CD4-positive, CD25-positive, alpha-beta regulatory T cell (primary cell): ENCODE measurements at places on chromosomes 6 and 20. TPM values are rescaled to one million over a fixed set of nuclear protein-coding genes. Genes with fewer than 3 reads are reported as not detected.

DNA sequence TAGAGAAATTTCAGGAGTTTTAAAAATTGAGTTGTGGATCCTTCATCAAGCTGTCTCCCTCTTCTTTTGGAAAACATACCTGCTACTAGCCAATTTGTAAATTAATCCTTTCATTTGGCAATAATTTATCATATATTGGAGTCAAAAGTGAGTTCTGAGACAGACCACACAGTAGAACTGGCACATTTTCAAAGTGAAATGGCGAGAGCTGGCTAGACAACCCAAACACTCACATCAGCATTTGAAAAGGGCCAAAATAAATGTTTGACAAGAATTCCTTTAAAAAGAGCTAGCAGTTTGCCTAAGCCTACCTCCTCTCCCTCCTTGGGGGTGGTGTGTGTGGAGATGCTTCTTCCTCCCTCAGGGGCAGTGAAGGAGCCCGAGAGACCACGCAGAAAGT is 47.9 kb upstream of the KCNK16 start:
- DNase-seq, result no peak
- H3K27ac ChIP-seq, result no peak overlapping the region

DNA sequence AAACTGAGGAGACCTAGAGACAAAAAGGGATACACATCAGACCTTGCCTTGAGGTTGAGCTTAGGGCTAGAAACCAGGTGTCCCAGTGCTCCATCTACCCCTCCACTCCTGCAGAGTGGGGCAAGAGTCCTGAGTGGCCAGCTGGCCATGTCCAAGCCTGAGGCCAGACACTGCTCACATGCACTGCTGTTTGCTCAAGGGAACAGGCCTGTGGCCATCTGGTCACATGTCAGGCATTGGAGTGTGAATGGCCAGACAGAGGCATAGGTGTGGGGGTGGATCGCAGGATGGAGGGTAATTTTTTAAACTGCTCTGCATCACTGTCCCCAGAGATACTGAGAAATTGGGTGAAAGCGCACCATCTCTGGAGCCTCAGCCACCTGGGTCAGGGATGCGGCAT is 30.5 kb downstream of the MAFB start:
- H3K27ac ChIP-seq, result no peak overlapping the region
- no peaks in the 10 kb centered on the region for H3K27me3 ChIP-seq
- H3K36me3 ChIP-seq, result no peaks in the 10 kb centered on the region
- no peak overlapping the region for H3K4me3 ChIP-seq
- H3K4me1 ChIP-seq, result no peaks in the 10 kb centered on the region

NRSN1 gene
- not detected for total RNA-seq

EEF1E1 gene
- total RNA-seq, result 13.1 TPM

OTOR gene
- not detected for total RNA-seq

SFTA2 gene
- total RNA-seq, result not detected

- no peak for DNase-seq
- H3K4me1 ChIP-seq, result no peaks in the 10 kb centered on the region
- H3K4me3 ChIP-seq, result no peak overlapping the region
- no peaks in the 10 kb centered on the region for H3K36me3 ChIP-seq
- no peak overlapping the region for H3K27ac ChIP-seq
Measured at GRCh38 chr6:121897337-121897760, 461.9 kb downstream of the GJA1 start.

- H3K4me3 ChIP-seq, result no peak overlapping the region
- H3K36me3 ChIP-seq, result no peaks in the 10 kb centered on the region
- H3K4me1 ChIP-seq, result no peaks in the 10 kb centered on the region
- H3K27ac ChIP-seq, result no peak overlapping the region
- no peaks in the 10 kb centered on the region for H3K27me3 ChIP-seq
Measured at GRCh38 chr6:132020138-132020581, 69.0 kb upstream of the CCN2 start.

GMDS gene
- total RNA-seq, result 19.8 TPM

DNA sequence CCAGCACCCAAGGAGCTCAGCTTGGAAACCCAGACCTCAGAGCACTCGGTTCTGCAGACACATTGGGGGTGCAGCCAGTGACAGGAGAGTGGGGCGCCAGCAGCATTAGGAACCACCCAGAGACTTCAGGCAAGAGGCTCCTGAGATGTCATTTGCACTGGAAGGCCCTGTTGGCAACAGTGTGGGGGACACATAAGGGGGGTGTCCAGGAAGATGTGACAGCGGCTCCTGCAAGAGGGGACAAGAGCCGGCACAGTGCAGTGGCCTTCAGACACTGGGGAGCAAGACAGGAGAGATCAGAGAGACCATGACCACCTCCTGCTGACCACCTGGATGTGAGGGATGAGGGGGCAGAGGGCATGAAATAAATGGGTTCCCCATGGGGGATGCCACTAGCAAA is 207.1 kb upstream of the SNX9 start:
- no peaks in the 10 kb centered on the region for H3K36me3 ChIP-seq
- no peak for DNase-seq
- no peak overlapping the region for H3K27ac ChIP-seq

- DNase-seq, result no peak
- H3K4me3 ChIP-seq, result no peak overlapping the region
- no peaks in the 10 kb centered on the region for H3K27me3 ChIP-seq
- no peaks in the 10 kb centered on the region for H3K36me3 ChIP-seq
- no peaks in the 10 kb centered on the region for H3K4me1 ChIP-seq
- H3K27ac ChIP-seq, result no peak overlapping the region
Measured at GRCh38 chr6:140318408-140318807, 944.0 kb upstream of the CITED2 start.

TGM2 gene
- total RNA-seq, result not detected

DNA sequence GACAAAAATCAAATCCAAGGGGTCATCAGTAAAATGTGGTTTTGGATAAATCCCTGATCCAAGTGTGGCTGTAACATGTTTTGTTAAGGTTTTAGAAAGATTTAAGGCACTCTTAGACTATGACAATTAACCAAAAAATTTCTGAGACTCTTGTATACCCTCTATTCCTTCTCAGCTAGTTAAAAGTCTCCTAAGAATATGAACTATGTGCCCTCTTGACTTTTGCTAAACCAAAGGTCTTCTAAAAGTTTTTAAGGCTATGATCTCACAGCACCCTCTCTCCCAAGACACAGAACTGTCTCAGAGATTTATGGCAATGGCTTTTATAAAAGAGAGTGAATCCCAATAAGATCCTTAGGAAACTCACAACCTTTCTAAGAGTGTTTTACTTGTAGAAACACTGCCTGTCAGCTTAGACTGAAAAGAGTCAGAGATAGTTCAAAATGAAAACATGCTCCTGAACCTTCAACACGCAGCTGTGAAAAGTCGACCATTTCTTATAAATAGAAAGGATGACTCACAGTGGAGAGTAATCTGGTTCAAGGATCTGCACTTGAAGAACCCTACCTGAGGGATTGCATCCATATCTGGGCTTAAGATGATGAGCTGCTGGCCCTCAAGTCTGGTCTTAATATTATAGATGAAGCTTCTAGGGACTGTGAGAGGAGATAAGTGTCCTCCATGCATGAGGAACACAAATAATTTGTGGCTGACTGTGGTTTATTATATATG is 388.4 kb upstream of the GJE1 start:
- no peak overlapping the region for H3K4me3 ChIP-seq
- no peaks in the 10 kb centered on the region for H3K36me3 ChIP-seq
- H3K27me3 ChIP-seq, result no peaks in the 10 kb centered on the region
- no peak for DNase-seq
- no peak overlapping the region for H3K27ac ChIP-seq

CD93 gene
- total RNA-seq, result 3.3 TPM

DNA sequence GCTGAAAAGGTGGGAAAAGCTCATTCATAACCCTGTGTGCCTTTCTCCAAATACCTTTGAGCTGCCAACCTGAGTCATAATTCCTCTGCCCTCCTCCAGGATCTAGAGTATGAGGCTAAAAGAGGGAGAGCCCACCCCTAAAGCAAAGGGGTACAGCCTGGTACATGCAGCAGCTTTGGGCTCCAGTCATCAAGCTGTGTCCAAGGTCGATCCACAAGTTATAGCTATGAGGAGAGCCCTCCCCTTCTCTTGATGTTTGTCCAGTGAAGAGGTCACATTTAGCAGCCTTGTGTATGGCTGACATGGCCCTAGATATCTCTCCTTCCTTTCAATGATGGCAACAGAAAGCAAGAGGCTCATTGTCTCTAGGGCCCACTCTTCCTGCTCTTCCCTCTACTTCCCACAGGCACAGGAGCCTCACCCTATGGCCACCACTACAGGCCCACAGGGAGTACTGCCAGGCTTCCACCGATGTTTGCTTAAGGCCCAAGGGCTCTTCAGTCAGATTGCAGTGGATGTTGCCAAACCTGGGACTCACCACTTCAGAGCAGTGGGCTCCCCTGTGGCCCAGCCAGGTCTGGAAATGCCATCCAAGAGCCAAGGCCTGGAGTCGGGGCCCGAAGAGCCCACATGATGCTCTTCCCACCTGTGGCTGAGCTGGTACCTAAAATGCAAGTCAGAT is 176.8 kb downstream of the CD83 start:
- no peaks in the 10 kb centered on the region for H3K27me3 ChIP-seq
- no peak overlapping the region for H3K27ac ChIP-seq
- no peak for DNase-seq
- H3K4me3 ChIP-seq, result no peak overlapping the region

GDAP1L1 gene
- not detected for total RNA-seq

- no peak overlapping the region for H3K27ac ChIP-seq
- H3K4me1 ChIP-seq, result no peaks in the 10 kb centered on the region
- H3K27me3 ChIP-seq, result no peaks in the 10 kb centered on the region
- no peaks in the 10 kb centered on the region for H3K36me3 ChIP-seq
- H3K4me3 ChIP-seq, result no peak overlapping the region
- no peak for DNase-seq
Measured at GRCh38 chr6:161480421-161481155, 206.7 kb upstream of the AGPAT4 start.

DNA sequence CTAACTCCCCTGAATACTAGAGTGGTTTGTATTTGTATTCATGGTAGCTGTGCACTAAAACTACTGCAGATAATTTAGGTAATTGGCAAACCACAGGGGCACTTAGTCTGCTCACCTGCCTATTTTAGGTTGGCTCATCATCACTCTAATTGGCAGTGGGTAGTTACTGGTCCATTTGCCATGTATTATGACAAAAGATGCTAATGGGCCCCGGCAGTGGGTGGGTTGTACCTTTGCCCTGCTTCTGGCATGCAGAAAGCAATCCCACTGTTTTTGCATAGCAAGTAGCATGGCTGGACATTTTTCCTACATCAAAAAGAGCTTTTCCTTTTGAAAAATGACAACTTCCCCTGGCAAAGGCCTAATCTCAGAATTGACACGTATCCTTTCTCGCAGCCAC is 741.4 kb upstream of the MAP3K7 start:
- no peaks in the 10 kb centered on the region for H3K36me3 ChIP-seq
- no peak overlapping the region for H3K4me3 ChIP-seq
- DNase-seq, result no peak
- no peak overlapping the region for H3K27ac ChIP-seq

DNA sequence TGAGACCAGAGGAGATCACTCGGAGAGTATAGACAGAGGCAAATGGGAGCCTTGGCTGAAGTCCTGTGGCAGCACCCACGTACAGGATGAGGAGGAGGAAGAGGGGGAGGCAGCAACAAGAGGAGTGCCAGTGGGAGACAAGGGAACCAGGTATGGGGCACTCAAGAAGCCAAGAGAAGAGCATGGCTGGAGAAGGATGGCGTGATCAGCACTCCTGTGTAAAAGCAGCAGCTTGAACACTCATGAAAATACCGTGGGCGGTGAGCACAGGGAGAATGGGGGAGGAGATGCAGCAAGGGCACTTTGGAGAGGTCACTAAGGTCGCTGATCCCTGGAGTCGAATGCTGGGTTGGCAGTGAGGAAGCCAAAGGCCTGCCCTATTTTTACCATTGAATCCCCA is 51.2 kb upstream of the PRND start:
- no peak for DNase-seq
- H3K4me3 ChIP-seq, result no peak overlapping the region
- no peaks in the 10 kb centered on the region for H3K36me3 ChIP-seq
- H3K27me3 ChIP-seq, result peaks cover 2% of the 10 kb centered on the region
- H3K4me1 ChIP-seq, result peaks cover 20% of the 10 kb centered on the region
- H3K27ac ChIP-seq, result no peak overlapping the region

DNA sequence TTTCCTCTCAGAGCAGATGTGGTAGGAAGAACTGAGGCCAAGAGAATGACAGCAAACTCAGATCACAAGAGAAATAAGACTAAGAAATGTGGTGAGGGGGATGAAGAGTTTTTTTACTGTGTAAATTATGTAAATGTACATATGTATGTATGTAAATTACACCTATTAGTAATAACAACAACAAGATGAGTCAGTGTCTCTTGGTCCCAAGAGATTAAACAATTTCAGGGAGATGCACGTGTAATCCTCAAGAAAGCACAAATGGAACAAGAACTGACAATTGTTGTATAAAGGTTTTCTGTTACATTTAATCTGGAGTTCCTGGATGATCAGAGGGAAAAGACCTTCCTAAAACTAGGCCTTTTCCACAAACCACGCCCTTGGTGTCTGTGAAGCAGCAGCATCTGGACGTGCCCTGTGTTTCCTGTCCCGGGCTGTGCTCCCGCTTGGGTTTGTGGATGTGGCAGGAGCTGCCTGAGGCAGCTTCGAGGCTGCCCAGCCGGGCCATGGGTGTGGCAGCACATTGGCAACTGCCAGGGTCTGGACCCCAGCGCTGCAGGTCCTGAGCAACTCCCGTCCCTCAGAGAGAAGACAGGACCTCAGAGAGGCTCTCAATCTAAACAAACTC is 994 bp downstream of the CLDN20 start:
- H3K36me3 ChIP-seq, result peaks cover 19% of the 10 kb centered on the region
- peaks cover 3% of the 10 kb centered on the region for H3K4me1 ChIP-seq
- no peak overlapping the region for H3K27ac ChIP-seq
- H3K27me3 ChIP-seq, result no peaks in the 10 kb centered on the region
- DNase-seq, result no peak

DNA sequence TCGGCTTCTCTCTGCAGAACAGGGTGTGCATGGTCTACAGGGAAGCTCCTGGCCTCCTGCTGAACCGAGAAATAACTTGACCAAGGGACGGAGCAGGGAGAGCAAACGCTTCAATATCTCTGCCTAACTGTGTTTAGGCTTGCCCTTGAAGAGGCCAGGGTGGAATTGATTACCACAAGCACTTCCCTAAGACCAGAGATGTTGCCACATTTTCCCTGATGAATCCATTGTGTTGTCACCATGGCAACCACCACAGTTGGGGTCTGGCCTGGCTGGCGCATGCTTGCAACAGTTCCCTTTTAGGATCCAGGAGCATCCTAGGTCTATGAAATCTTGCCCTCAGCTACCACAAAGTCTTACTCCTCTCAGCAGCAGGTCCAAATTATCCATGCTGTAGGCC is 213.5 kb upstream of the SULF2 start:
- H3K4me3 ChIP-seq, result no peak overlapping the region
- no peaks in the 10 kb centered on the region for H3K4me1 ChIP-seq
- H3K27me3 ChIP-seq, result no peaks in the 10 kb centered on the region

RNF217 gene
- total RNA-seq, result 0.12 TPM

DNA sequence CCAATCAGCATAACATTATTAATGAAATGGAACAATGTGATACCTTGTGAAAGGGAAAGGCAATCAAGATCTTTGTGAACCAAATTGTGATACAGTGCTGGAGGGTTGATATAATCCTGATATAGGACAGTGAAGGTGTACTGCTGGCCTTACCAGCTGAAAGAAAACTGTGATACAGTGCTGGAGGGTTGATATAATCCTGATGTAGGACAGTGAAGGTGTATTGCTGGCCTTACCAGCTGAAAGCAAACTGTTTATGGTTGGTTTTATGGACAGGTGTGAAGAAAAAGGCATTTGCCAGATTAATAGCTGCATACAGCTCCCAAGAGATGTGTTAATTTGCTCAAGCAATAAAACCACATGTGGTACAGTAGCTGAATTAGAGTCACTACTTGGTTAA is 73.9 kb downstream of the MRAP2 start:
- no peak overlapping the region for H3K4me3 ChIP-seq
- no peak for DNase-seq
- H3K36me3 ChIP-seq, result no peaks in the 10 kb centered on the region
- no peak overlapping the region for H3K27ac ChIP-seq
- H3K4me1 ChIP-seq, result no peaks in the 10 kb centered on the region
- H3K27me3 ChIP-seq, result no peaks in the 10 kb centered on the region
